AG04449 (cell line): ENCODE measurements at places on chromosomes 6 and 20.

- no peak for DNase-seq
These were observed 58.5 kb upstream of the CCDC167 start for GRCh38 chr6:37558168-37558567.

- DNase-seq, result no peak
These were observed 480.2 kb upstream of the SPTLC3 start for GRCh38 chr20:12528591-12529041.

- no peak for DNase-seq
These were observed 163.4 kb upstream of the OGFRL1 start for GRCh38 chr6:71125216-71125615.

DNA sequence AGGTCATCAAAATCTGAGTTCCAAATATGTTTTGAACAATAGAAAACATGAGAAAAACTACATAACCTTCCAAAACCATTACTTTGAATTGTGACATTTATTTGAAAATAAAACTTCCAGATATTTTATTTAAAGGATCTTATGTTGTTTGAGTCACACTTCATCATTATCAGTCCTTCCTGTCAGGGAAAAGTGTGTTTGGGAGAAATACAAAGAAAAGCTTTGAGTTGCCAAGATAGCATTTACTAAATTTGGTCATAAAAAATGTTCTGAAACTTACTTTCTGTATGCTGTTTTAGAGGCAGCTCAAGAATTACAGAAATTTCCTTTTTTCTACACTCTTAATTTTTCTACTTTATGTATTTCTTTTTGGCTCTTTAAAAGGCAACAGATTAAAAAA, 208.2 kb upstream of the RIN2 start:
- no peak for DNase-seq

DNA sequence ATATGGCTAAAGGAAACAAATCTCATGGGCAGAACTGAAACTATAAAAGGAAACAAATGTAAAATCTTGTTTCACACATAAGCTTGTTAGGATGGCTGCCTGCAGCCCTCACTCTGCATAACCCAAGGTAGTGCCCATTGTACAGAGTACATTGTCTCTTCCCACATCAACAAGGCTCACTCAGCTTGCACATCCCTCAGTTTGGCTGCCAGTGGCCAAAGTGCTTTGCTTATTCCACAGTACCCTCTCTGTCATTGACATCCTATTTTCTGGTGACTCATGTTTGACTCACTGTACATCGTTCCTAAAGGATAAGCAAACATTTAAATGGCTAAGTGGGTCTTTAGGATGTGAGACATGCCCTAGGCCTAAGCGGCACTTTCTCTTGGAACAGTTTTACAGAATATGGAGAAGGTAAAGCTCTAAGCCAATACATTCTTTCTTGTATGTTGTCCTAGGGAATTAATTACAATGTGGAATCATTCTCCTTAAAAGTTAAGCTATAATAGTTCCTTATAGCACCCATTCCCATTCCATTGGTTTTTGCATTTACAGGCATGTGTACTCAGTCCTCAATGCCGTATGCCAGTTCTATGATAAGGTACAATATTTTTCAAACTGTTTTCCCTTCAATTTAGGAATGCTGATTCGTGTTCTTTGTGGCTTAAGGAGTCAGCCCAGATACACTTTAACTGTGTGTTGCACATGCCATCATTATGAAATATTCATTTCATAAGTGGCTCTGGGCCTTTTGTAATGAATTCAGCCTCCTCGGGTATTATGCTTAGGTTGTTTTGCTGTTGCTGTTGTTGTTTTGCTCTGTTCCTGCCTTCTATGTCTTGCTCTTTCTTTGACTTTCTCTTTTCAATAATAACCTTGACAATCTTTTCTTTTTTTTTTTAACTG, 5.5 kb downstream of the ANKEF1 start:
- peak; percentile 16 for DNase-seq

DNA sequence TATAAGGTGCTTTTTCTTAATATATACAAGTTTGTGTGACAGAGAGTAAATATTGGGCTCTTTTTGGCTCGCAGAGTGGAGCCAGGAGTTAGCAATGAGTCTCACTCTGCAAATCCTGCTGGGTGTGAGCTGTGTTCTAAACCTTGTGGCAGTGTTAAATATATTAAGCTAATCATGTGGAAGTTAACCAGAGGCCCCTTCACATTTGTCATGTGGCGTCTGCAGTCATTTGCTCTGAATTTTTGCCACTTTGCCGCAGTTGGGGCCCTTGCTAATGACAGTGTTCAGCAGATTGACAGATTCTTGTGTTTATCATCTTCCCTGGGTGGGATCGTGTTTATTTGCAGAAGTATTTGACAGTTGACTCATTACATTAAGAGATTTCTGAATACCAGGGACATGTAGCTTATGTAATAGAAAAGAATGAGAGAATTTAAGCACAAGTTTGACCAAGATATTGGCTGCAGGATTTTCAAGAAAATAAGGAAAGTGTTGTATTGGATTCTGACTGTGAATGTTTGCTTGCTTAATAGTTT, 37.9 kb downstream of the SPATA2 start:
- no peak for DNase-seq

DNA sequence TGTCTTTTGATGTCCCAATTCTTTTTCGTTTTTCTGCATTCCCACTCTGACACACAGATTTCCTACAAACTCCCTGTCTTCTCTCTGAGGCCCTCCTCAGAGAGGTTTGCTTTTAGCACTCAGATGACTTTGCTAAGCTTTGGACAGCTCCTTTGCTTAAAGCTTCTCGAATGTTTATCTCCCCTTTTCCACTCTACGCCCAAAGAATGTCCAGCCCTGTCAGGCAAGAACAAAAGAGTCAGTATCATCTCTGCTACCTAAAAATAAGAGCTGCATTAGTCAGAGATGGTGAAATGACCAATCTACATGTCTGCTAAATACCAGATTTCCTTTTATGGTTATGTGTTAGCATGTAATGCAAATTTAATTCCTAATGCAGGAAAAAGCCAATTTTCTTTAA, 56.8 kb downstream of the PREP start:
- DNase-seq, result no peak

DNA sequence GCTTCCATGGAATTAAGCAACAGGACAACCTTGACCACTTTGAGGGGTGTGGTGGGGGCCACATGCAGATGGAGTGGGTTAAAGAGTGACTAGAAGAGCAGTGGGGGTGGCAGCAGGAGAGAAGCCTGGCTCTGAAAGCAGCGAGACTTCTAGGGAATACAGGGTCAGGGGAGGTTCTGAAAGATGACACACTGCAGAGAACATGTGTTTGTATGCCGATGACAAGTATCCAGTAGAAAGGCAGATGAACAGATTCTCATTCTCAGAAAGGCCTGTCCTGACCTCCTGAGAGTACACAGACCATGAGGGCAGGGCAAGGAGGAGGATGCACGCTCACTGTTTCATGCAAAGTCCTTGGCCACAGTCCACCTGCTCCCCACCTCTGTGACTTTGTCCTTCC, 2.9 kb downstream of the LPA start:
- no peak for DNase-seq

DNA sequence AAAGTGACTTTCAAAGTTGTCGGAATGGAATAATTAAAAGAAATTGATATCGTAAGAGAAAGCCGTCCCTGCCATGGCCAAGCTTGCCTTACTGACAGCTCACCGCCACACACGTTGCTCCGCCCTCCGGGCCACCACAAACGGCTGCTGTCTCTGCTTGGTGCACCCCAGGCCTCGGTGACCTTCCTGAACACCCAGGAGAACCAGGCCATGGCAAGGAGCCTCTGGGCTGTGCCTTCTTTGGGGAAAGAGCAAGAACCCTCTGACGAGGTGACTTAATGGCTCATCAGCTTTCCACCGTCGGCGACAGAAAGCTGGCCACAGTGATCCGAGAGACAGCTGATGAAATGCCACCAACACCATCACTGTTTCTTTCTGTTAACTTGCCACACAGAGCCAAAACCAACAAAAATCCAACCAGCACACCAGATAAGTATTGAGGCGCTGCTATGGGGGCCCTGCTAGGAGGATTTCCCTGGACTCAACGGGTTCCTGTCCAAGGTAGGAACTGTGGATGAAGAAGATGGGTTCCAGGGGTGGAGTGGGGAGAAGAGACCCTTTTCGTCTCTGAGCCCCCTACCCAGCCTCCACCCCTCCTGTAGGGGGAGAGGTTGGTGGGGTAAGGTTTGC, 61.4 kb downstream of the NPEPL1 start:
- DNase-seq, result no peak

GRCh38 chr6:169521825-169522224, 180.0 kb downstream of the WDR27 start:
- no peak for DNase-seq

DNA sequence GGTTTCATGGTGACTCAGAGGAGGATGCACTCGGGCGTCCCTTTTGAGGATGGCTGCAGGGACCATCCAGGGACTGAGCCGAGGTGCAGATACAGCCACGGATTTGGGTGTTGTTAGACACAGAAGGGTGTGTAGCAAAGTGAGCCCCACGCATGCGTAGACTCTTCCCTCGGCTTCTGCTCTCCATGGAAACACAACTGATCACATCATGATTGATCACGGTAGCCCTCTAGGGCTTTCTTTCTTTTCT, 606 bp upstream of the ULBP1 start:
- no peak for DNase-seq

- DNase-seq, result no peak
These were observed 37.0 kb upstream of the IGF2R start for GRCh38 chr6:159931846-159932245.

GRCh38 chr6:4947716-4948115, 56.1 kb downstream of the RPP40 start:
- DNase-seq, result no peak

DNA sequence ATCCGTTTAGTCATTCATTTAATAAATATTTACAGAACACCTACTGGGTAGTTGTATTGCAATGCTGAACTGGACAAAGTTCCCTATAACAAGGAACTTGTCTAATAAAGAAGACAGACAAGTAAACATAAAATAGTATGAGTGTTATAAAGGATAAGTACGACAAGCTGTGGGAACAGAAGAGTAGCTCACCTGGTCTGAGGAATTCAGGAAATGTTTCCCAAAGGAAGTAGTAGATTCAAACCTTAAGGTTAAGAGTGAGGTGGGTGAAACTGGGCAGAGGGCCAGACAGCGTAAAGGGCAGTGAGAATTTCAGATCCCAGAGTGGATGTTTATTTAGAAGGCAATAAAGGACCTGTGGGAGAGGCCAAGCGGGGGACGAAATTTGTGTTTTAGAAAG, 72.3 kb upstream of the CD2AP start:
- no peak for DNase-seq

- DNase-seq, result no peak
These were observed 39.7 kb downstream of the PREP start for GRCh38 chr6:105363100-105363754.

DNA sequence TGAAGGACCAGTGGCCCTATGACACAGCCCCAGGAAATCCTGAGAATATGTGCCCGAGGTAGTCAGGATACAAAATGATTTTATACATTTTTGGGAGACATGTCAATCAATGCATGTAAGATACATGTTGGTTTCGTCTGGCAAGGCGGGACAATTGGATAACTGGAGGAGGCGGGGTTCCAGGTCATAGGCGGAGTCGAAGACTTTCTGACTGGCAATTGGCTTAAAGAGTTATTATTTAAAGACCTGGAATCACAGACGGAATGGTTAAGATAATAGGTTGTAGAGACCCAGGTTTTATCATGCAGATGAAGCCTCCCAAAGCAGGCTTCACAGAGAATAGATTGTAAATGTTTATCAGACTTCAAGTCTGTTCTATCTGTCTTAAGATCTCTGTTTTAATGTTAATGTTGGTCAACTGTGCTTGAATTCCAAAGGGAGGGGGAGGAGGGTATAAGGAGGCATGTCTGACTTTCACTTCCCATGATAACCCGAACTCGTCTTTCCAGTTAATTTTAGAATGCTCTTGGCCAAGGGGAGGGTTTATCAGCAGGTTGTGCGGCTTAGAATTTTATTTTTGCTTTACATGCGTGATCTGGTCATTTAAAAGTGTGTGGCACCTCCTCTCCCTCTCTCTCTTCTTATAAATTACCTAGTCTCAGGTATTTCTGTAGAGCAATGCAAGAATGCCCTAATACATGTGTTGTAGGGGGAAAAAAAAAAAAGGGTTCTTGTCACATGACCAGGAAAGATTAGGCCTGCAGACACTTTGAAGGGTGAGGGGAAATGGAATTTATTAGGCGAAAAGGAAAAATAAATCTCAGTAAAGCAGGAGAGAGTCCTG, 230.7 kb downstream of the NFATC2 start:
- no peak for DNase-seq

GRCh38 chr6:91268941-91269340, 682.1 kb upstream of the MAP3K7 start:
- no peak for DNase-seq

- DNase-seq, result no peak
These were observed 32.6 kb downstream of the DTNBP1 start for GRCh38 chr6:15630202-15630601.

- no peak for DNase-seq
These were observed 496.2 kb upstream of the SULF2 start for GRCh38 chr20:48281501-48281900.

GRCh38 chr6:108251252-108251651, 9.6 kb downstream of the SNX3 start:
- no peak for DNase-seq

- no peak for DNase-seq
These were observed 45.8 kb downstream of the AHI1 start for GRCh38 chr6:135451617-135452190.

DNA sequence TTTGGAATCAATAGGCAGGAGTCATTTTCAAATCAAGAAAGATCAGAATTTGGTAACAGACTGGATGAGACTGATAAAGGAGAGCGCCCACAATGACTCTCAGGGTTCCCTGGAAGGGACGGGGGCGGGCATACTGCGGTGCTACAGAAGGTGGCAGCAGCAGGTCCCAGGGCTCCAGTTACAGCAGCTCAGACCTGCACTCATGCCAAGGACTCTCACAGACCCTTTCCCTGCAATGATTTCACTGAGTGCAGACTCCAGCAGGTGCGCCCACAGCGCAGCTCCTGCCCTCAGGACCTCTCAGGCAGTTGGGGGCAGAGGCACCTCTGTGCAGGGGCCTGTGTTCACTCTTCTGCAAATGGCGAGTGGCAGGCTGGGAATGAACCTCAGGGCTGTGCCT, 359.8 kb downstream of the ZFAND3 start:
- DNase-seq, result no peak

DNA sequence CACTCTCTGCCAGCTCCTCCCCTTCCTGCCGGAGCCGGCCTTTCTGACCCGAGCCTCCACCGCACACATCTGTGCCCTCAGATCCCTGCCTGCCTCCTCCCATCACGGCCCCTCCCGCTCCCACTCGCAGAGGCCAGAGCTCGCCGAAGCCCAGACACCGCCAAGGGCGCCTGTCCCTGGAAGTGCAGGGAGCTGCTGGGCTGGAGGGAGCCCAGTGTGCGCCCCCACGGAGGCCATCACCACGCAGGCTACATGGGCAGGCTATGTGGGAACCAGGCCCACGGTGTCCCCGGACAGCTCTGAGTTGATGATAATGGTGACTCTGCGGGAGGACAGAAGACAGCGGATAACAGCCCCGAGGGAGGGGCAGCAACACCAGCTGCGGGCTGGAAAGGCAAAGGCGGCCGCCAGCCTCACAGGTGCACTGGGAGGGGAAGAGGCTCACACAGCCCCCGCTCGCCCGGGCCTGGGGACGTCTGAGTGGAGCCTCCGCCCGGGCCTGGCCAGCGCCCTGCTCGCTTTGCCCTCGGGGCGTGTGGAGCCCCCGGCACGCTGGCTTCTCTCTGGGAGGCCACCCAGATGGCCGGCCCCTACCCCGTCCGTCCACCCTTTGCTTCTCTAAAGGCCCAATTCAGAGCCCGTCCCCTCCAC, 154.9 kb downstream of the DLL1 start:
- DNase-seq, result no peak
